ENCODE measurements at places on chromosomes 6 and 20.

DNA sequence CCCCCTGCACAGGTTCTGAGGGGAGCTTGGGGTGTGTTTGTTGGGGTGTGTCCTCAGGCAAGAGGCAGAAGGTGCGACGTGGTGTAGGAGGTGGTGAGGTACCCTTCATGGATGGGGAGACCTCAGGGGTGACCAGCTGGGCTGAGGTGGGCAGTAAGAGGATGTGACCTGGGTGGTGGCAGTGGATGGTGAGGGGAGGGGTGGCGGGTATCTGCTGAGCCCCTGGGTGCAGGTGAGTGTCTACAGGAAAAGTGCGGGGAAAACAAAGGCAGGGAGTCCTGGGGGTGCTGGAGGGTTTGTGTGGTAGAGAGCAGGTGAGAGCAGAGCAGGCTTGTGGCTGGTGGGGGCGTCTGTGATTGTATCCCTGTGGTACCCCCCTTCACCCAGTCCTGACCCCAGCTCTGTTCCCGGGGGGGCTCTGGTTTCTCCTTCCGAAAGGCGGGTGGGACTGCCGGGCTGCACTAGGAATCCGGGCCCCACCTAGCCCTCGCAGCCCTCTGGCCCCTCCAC, 631 bp downstream of the RAET1L start:
- DNase-seq: no peak

DNA sequence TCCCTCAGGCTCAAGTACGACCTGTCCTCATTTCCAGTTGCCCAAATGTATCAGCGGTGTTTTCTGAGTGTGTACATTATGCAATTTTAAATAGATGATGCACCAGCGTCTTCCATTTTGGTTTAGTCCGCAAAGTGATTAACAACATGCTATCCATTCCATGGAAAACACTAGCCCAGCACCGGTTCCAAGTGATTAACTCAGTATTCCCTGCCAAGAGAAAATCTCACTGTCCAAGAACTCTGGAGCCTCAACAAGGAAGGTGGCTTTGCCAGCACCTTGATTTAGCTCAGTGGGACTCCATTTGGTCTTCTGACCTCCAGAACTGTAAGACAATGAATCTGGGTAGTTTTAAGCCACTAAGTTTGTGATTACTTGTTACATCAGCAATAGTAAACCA, 107.2 kb downstream of the FOXC1 start:
- DNase-seq: no peak

DNA sequence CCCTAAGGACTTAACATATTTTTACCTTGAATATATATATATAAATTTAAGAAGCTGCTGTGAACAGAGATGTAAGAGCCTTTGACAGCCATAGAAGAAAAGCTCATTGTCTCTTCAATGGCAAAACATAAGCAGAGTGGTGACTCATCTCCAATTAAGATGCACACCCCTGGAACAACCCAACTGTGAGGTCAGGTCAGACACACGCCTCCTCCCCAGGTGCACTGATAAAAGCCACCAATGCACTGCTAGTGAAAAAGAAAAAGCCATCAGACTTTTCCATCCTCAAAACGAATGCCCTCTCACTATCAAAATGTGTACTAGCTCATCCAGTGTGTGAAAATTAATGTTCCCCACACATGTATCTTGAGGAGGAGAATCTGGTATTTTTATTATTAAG, 100.1 kb downstream of the SMLR1 start:
- DNase-seq: no peak

DNA sequence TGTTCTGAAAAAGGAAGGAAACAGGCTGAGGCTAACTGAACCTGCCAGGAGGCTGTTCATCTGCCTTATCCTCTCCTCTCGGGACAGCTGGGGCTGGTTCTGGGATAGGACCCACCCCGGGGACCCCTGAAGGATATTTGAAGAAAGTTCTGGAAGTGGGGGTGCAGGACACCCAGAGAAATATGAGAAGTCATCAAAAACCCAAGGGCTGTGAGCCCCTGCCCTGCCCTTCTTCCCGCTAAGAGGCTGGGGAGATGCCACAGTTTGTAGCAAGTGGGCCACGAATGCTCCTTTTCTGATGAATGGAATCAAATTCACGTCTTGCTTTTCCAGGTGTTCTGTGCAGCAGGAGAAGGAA, 37.9 kb downstream of the TMEM242 start:
- no peak for DNase-seq

DNA sequence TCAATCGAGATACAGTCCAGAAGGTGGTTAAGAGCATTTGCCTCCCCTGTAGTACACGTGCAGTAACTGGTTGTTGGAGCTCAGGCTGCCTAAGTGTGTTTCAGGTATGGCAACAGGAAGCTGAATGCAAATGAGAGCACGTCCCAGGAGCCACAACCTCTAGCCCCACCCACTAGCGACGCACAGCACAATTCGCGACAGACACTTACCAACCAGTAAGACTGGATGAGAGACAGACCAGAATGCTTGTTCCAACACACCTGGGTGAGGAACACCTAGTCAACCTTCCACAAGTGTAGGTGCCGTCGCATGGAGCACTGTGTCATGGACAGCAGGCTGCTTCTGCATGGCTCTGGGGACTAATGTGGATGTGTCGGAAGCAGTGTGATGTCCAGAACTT, 7.2 kb upstream of the SERPINB1 start:
- DNase-seq: peak; percentile 59

Measured in T-helper 2 cell treated with Interferon-gamma antibody and Interleukin-4, amounts not matched to agents 5 μg/mL and 100 μg/mL, for 36 hours (primary cell).